ENCODE measurements at places on chromosomes 7 and 10.

DNA sequence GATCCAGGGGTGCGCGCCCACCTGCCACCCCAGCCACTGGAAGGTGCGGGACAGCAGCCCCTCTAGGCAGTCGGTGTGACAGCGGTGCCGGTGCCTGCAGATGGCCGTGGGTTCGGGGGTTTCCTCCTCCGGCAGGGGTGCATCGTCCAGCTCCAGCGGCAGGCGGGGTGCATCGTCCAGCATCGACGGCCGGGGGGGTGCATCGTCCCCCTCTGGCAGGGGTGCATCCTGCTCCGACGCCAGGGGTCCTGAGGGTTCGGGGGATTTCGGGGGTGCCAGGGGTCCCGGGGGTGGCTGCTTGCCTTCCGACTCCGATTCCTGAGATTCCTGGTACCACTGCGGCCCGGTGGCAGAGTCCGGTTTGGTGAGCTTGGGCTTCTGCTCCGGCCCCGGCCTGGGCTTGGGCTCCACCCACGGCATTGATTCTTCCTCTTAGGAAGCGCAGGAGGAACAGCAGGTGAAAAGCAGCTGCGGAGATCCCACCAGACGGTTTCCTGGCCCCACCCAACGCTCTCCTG, 90.2 kb upstream of the RAB18 start:
- no peak for DNase-seq

- DNase-seq = no peak
Measured at GRCh38 chr10:49056356-49056755, 59.0 kb downstream of the VSTM4 start.

GRCh38 chr7:117979954-117980497, 106.8 kb upstream of the CTTNBP2 start:
- no peak for DNase-seq

GRCh38 chr7:47317487-47317886, 264.4 kb downstream of the TNS3 start:
- no peak for DNase-seq

DNA sequence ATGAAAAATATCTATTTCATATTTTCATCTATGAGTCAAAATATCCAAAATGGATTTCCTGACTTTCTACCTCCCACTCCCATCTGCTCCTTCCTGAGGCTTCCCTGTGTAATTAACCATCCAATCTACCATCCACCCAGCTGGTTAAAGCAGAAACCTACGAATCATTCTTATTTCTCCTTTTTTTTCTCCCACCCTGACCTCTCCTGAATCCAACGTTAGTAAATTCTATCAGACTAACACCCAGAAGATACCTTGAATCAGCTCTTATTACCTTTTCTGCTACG, 3.7 kb upstream of the LIPF start:
- no peak for DNase-seq

- DNase-seq = no peak
Measured at GRCh38 chr10:33087922-33088321, 129.9 kb upstream of the ITGB1 start.

GRCh38 chr10:31615129-31615528, 296.1 kb downstream of the ZEB1 start:
- no peak for DNase-seq

DNA sequence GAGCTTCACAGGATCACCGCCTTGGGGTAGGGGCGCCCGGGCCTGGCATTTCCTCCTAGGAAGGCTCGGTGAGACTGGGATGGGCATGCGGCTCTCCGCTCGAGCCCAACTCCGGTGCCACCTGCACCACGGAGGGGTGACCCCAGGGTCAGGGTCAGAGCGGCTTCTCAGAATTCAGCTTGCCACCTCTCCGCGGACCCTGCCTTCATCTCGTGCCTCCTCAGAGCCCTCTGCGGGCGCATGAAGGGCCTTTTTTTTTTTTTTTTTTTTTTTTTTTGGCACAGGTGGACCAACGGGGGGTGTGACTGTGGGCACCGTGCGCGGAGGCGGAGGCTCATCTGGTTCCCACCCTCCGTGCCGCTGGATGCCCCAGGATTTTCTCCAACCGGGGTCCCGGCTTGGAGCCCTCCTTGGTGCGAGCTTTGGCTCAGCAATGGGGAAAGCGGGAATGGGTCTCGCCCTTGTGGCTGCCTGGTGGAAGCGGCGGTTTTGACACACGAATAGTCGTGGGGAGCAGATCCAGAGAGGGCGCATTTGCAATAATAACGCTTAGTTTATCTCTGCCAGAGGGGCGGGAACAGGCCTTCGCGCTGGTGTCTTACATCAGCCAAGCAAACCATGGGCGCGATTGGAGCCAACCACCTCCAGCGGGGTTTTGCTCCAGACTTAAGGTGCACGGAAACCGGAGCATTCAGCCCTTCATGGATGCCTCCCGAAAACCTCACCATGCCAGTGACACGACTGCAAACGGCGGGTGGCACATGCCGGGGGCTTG, 5.0 kb upstream of the TNRC18 start:
- DNase-seq = peak; percentile 73

DNA sequence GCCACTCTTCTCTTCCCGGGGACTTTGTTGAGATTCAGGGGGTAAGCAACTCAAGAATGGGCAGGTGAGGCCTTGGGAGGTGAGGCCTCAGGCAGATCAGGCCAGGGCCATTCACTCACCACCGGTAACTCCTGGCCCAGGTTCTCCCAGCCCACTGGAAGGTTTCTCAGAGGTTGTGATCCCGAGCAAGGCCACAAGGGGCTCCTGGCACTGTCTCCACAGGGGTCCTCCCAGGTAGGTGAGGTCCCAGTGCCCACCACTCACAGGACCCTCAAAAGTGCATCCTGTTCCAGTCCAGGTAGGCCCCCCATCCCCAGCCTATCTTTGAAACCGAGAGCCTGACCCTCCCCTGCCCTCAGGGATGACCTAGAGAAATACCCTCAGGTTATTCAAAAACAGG, 236.1 kb downstream of the BUB3 start:
- DNase-seq = no peak

- DNase-seq = no peak
Measured at GRCh38 chr10:13592306-13592705, 5.5 kb downstream of the PRPF18 start.

DNA sequence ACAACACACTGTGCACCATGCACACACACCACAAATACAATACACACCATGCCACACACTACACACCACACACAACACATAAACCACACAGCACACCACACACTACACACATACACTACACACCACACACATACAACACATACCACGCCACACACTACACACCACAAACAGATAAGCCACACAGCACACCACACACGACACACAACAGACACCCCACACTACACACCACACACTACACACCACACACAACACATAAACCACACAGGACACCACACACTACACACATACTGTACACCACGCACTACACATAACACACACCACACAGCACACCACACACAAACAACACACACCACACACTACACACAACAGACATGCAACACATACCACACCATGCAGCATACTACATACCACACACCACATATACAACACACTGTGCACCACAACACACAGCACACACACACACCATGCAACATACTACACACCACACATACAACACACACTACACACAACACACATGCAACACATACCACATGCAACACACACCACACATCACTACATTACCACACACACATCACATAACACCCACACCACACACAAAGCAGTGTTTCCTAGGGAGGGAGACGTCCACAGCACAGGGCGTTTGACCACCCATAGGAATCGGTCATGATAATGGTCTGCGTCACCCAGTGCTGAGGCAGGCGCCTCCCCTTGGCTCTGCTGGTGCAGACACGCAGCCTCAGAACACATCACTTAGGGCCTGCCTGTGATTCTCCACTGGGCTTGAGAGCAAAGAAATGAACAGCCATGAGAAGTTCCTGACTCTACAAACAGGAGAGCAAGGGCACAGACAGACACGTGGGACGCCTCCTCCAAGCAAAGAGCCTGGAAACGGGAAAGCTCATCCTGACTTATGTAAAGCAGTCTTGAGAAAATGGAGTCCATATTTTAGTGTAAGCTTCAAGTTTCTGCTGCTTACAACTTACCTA, 458.3 kb downstream of the PTPRN2 start:
- no peak for DNase-seq

Measured in astrocyte of the cerebellum (primary cell).